NCI-H774 (cell line): ENCODE measurements at places on chromosomes 2 and 18.

GRCh38 chr2:16394072-16394985 is 271.3 kb downstream of the CYRIA start:
- no peak for DNase-seq

DNA sequence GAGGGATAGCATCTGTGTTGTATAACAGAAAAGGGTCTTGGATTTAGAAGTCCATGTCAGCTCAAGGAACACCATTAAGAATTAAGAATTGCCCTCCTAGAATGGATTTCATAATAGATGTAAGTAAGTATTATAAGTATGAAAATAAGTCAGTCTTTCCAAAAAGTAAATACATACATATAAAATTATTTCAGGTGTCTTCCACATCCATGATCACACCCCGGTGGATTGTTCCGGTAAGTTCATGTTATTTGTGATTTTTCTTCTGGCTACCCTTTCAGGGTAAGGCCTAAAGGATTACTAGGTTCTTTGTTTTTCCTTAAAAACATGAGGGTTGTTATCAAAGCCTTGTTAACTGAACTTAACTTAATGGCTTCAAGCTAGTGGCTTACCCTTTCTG is 55.9 kb downstream of the TMEM185B start:
- no peak for DNase-seq

DNA sequence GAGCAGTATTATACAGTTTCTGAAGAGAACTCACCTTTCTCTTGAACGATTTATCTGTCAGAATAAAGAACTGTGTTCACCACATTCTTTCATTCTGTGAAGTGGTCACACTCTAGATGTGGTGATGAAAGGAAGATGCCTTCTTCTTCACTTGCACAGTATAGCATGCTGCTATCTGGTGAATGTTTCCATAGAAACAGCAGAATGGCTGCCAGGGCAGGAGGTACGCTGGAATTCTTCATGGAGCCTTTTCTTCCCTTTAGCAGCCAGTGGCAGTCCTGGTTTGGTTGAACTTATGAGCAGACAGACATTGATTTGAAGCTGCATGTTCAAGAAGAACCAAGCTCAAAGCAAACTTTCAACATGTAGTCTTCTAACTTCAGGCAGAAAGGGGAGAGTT is 1157.9 kb upstream of the LRRTM1 start:
- no peak for DNase-seq

DNA sequence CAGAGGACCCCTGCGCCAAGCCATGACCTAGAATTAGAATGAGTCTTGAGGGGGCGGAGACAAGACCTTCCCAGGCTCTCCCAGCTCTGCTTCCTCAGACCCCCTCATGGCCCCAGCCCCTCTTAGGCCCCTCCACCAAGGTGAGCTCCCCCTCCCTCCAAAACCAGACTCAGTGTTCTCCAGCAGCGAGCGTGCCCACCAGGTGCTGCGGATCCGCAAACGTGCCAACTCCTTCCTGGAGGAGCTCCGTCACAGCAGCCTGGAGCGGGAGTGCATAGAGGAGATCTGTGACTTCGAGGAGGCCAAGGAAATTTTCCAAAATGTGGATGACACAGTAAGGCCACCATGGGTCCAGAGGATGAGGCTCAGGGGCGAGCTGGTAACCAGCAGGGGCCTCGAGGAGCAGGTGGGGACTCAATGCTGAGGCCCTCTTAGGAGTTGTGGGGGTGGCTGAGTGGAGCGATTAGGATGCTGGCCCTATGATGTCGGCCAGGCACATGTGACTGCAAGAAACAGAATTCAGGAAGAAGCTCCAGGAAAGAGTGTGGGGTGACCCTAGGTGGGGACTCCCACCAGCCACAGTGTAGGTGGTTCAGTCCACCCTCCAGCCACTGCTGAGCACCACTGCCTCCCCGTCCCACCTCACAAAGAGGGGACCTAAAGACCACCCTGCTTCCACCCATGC is 3.0 kb downstream of the PROC start:
- DNase-seq: no peak

DNA sequence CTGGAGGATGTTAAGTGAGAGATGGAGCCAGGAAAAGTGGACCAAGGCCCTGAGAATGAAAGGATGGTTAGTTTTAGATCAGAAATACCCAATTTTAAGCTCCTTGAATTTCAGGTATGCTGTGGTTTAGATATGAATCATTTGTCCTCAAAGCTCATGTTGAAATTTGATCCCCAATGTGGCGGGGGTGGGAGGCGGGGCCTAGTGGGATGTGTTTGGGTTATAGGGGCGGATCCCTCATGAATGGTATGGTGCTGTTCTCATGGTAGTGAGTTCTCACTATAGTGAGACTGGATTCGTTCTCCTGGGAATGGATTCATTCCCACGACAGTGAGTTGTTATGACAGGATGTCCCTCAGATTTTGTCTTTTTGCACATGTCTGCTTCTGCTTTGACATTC is 11.4 kb downstream of the MYO5B start:
- DNase-seq: no peak

DNA sequence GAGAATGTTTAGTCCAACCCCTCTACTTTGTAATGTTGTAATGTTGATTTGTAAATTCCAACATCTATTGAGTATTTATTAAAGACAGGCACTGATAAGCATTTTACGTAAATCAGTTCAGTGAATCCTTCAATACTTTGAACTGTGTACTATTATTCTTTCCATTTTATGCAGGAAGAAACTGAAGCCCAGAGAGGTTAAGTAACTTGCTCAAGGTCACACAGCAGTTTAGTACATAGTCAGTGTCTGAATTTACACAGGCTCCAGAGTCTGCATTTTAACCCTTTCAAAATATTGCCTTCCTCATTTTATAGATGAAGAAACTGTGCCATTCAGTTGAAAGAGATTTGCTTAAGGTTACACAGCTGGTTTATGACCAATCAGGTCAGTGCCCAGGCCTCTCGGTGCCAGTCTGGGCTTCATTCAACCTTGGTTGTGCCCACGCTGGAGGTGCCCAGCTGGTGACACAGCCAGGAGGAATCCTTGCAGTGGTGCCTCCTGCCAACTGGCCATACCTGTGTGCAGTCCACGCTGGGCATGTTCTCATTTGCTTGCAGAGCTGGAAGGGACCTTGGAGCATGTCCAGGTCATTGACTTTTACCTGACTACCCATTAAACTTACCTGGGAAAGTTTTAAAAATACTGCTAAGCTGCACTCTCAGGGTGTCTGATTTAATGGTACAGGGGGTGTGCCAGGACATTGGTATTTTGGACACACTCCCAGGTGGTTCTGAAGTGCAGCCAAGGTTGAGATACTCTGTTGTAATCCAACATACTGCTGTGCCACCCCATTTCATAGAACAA is 74.3 kb upstream of the CYRIA start:
- DNase-seq: no peak

- DNase-seq: no peak
These were observed 32.1 kb upstream of the SH3BP4 start for GRCh38 chr2:234919711-234920110.

DNA sequence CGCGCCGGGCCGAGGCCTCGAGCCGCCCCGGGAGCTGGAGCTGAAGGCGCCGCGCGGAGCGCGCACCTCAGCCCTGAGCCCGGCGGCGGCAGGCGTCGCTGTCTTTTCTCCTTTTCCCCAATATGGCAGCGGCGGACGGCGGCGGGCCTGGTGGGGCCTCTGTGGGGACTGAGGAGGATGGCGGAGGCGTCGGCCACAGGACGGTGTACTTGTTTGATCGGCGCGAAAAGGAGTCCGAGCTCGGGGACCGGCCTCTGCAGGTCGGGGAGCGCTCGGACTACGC is 369 bp downstream of the SMCHD1 start:
- DNase-seq: no peak

- no peak for DNase-seq
These were observed 55.9 kb downstream of the ZAP70 start for GRCh38 chr2:97769308-97769707.

DNA sequence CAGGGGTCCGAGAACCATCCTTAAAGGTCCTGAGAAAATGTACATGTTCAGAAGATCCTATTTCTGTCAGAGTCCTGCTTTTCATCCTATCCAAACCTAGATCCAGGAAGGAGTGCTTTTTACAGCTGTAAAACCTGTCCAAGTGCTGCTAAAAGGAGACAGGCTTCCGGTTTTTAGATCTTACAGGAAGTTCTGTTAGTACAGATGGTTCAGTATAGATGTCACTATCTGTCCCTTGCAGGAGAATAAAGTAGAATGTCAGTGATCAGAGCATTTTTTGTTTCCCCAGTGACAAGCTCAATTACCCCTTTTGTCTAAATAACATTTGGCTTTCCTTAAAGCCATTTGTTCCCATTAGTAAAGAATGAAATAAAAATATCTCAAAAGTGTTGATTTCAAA is 98.3 kb downstream of the NRP2 start:
- DNase-seq: no peak

GRCh38 chr18:1394966-1395365 is 490.3 kb downstream of the ADCYAP1 start:
- no peak for DNase-seq

DNA sequence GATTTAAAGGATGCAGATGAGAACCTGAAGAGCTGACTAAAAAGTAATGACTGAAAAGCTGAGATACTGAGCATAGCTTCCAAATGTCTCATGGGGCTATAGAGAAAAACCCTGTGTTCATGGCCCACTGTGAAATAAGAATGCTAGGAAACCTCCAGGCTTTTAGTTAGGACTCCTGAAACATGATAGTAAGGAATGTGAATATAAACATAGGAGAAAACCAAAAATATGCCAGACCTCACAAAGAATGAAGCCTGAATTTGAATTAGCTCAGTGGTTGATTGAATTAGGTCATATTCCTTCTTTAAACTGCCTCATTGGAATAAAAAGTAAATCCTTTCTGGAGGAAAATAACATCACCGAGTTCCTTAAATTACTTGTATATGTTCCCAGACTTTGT is 194.5 kb upstream of the NXPH2 start:
- no peak for DNase-seq

GRCh38 chr18:21896732-21897336 is 156.2 kb downstream of the MIB1 start:
- DNase-seq: no peak

DNA sequence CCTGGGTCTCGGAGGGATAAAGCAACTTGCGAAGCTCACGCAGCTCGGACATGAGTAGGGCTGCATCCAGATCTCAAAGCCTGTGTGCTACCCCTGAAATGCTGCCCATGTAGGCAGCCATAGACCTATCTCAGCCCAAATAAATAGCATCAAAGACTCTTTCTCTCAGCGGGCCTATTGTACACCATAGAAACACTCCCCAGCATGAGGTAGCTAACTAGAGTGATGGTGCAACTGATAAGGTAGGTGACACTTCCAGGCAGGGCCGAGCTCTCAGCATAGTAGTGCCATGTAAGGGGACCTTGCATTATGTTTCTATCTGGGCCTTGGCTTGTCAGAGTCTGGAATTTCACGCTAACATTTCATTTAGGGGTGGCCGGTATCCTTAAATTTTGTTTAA is 52.4 kb downstream of the RABL2A start:
- no peak for DNase-seq

DNA sequence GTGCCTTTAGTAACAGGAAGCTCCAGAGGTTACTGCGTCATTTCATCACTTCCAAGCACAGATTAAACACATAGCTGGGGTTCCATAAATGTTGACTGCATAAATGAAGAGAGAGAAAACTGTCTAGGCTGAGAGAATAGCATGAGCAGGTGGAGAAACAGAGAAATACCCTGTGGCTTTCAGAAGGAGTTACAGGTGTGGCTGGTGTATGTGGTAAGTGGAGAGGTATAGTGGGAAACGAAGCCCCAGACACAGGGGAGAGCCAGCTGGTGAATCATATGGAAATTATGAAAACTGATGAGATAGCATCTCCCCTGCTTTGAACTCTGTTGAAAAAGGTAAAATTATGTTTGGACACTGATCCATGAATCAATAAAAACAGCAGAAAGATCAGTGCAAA is 807.4 kb upstream of the POU3F3 start:
- no peak for DNase-seq

DNA sequence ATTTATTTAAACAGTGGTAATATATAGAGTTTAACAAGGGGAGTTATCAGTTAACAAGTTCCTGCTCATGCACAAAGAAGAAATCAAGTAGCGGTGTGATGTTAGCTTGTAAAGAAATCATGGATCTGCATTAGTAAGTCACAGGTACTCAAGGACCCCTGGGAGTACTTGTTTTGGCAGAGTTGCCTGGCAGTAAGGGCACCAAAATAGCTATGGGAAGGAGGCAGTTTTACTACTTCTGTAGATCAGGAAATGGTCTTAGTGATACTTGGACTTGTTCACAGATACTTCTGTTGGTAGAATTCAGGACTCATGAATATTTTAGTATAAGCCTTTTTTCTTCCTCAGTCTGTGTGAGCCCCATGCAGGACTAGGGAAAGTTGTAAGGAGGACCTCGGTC is 107.3 kb upstream of the IL1R2 start:
- DNase-seq: no peak

GRCh38 chr18:76307293-76307690 is 187.8 kb downstream of the ZNF516 start:
- DNase-seq: no peak

DNA sequence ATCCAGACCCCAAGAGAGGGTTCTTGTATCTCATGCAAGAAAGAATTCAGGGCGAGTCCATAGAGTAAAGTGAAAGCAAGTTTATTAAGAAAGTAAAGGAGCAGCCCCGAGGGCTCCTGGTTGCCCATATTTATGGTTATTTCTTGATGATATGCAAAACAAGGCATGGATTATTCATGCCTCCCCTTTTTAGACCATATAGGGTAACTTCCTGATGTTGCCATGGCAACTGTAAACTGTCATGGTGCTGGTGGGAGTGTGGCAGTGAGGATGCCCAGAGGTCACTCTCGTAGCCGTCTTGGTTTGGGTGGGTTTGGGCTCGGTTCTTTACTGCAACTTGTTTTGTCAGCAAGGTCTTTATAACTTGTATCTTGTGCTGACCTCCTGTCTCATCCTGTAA is 750.2 kb upstream of the FANCL start:
- no peak for DNase-seq

GRCh38 chr2:39264733-39265132 is 21.0 kb upstream of the CDKL4 start:
- no peak for DNase-seq

DNA sequence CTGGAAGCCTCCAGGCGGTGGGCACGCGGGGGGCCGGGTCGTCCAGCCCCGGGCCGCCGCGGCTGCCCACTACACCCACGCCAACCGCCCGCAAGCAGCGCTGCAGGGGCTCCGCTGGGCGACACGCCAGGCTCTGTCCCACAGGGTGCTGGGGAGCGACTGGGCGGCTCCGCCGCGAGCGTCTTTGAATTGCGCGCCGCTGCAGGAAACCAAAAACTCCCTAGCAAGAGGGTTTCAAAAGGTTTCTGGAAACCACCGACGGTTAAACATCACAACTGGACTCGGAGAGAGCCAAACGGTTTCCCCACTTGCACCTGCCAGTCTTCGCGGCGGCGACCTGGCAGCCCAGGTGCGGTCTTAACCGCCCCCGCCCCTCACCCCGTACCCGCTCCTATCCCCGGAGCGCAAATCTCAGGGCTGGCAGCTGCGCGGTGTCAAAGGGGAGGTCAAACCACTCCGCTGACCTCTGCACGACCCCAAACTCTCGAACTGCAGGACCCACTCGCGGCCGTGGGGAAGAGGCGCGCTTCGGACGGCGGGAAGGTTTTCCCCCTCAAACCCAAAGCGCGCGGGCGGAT is 1.0 kb downstream of the CXCR4 start:
- no peak for DNase-seq

- DNase-seq: no peak
These were observed 458.8 kb downstream of the METTL4 start for GRCh38 chr18:2112435-2113045.

GRCh38 chr2:68568116-68568515 is 75.3 kb upstream of the PROKR1 start:
- no peak for DNase-seq
